CD8-positive, alpha-beta T cell (primary cell): ENCODE measurements at places on chromosomes 13 and 19. TPM values are rescaled to one million over a fixed set of nuclear protein-coding genes. Genes with fewer than 3 reads are reported as not detected.

ARHGAP45 gene
- 938 TPM for total RNA-seq

SELENOV gene
- total RNA-seq = not detected

CPT1C gene
- 0.65 TPM for total RNA-seq

CRB3 gene
- total RNA-seq = 8.9 TPM

ZNF578 gene
- 1.5 TPM for total RNA-seq

GSX1 gene
- total RNA-seq = not detected

LSM14A gene
- total RNA-seq = 246 TPM

- DNase-seq = no peak
Observed at GRCh38 chr13:94537740-94538630, 58.0 kb downstream of the TGDS start.

DNA sequence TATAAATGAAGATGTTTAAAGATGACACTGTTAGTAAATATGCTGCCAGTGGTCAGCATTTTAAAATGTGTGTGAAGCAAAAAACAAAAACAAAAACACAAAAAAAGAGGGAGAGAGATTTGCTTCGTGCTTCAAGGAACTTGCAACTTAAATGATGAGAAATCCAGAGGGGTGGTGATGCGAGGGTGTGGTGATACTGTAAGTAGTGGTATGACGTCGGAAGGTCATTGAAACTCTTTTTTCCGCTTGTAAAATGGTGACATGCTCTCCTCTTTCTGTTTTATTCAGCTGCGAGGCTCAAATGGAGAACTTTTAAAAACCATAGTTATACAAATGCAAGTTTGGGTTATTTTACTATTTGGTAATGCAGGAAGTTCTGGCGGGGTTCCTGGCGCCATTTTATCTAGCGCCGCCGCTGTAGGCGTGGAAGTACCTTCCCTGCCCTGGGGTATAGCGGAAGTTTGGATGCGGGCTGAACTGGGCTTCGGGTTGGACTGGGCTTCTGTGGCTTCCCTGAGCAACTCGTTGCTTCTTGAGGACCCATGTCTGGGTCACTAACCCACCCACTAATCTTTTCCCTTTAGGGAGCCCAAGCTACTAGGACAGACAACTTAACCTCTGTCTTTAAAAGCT lies 34.8 kb downstream of the DGKH start:
- no peak for DNase-seq

DNA sequence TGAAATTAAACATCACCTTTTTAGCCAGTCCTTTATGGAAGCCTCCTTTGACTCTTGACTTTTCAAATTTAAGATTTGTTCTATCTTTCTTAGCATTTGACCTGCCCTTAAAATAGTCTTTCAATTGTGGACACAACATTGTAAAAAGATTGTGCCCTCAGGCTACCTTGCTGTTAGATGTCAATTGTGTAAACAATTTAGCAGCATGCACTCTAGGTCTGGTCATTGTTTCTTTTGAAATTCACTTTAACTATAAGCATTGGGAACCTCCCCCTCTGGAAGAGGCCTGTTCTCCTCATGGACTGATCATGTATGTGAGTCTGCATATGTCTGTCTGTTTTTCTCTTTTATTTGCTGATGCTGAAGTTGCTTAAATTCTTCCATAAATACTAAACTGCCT lies 31.5 kb upstream of the PABPC3 start:
- DNase-seq = no peak

GRCh38 chr19:3798137-3798536 lies 12.0 kb upstream of the MATK start:
- DNase-seq = no peak

- DNase-seq = no peak
Observed at GRCh38 chr19:40646743-40647254, 43.7 kb downstream of the NUMBL start.

DNA sequence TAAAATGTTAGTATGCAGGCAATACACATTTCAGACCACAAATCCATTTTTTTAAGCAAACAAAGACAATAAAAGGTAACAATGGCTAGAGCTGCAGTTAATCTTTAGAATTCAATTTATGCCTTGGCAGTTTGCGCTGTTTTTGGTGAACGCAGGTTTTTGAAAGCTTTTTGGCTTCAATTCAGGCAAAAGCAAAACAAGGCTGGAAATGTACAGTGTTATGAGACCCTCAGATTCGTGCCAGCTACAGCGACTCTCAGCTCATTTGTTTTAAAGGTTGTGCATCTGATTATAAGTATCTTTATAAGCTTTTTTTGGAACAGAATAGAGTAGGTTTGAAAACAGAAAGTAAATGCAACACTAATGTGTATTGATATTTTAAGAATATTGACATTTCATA lies 63.6 kb upstream of the SOX1 start:
- DNase-seq = no peak

- DNase-seq = no peak
Observed at GRCh38 chr19:1400281-1401137, 833 bp downstream of the GAMT start.

- no peak for DNase-seq
Observed at GRCh38 chr13:28245465-28245864, 107.1 kb downstream of the PAN3 start.
